ENCODE measurements at places on chromosomes 5 and 9. TPM values are rescaled to one million over a fixed set of nuclear protein-coding genes. Genes with fewer than 3 reads are reported as not detected.

ZNF618 gene
- 29.5 TPM for total RNA-seq

SH3GL2 gene
- total RNA-seq = 18.0 TPM

PKD2L2 gene
- total RNA-seq = not detected

NFIB gene
- 115 TPM for total RNA-seq

PFN3 gene
- not detected for total RNA-seq
